Right ventricle myocardium superior (tissue), 1 donor: ENCODE measurements at places on chromosomes 5 and 9.

GRCh38 chr5:77698920-77699319, 60.4 kb upstream of the OTP start:
- DNase-seq: no peak

DNA sequence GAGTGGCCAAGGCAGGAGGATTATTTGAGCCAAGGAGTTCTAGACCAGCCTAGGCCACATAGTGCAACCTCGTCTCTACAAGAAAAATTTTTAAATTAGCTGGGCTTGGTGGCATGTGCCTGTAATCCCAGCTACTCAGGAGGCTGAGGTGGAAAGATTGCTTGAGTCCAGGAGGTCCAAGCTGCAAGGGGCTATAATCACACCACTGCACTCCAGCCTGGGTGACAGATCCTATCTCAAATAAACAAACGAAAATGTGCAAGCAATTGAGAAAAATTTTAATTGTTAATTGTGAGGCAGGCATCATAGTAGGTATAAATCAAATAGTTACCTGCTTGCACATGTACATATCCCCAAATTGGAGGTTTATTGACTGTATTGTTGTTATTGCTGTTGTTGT, 15.3 kb downstream of the ALDH7A1 start:
- no peak for DNase-seq

- peak; percentile 56 for DNase-seq
Measured at GRCh38 chr9:109707355-109707754, 72.6 kb upstream of the PALM2AKAP2 start.

DNA sequence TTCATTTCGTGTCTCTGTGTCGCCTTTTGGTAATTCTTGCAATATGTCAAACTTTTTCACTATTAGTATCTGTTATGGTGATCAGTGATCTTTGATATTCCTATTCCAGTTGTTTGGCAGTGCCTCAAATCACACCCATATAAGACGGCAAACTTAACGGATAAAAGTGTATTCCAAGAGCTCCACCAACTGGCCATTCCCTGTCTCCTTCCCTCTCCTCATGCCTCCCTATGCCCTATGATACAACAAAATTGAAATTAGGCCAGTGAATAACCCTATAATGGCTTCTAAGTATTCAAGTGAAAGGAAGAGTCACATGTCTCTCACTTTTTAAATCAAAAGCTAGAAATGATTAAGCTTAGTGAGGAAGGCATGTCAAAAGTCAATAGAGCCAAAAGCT, 74.8 kb downstream of the CDK5RAP2 start:
- no peak for DNase-seq

DNA sequence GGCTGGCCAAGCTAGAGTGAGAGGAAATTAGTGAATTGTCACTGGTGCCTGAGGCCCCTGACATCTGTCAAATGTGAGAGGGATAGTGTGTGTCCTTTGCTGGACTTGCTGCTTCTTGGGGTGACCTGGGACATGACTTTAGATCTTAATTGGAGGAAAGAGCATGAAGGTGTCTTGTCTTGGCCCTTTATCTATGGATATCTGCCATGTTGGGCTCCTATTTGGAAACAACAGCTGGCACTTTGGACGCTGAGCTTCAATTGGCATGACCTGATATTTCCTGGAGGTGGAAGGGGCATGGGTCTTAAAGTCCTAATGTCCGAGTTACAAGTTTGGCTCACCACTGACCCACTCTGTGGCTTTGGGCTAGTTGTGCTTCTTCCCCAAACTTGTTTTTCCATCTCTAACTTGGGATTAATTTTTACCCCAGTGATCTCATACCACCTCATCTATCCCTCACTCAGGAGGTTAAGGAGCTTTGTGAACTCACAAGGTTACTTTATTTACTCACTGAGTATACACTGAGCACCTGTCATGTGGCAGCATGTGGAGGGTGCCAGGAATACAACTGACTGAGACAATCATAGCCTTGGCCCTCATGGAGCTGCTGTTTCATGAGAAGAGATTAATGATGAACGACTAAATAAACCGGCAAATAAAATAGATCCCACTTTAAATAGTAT, 30.1 kb upstream of the CXCL14 start:
- DNase-seq: no peak

DNA sequence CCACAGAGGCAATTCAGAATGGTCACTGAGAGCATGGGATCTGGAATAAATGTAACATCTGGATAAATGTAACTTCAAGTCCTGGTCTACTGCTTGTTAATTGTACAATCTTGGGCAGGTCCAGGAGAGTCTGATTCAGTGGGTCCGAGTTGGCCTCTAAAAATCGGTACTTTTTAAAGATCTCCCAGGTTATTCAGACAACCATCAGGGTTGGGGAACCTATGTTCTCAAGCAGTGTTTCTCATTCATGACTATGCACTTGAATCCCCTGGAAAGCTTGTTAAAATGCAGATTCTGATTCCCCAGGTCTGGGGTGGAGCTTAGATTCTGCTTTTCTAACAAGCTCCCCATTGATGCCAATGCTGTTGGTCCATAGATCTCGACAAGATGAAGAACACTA, 14.8 kb downstream of the ANXA1 start:
- DNase-seq: no peak

DNA sequence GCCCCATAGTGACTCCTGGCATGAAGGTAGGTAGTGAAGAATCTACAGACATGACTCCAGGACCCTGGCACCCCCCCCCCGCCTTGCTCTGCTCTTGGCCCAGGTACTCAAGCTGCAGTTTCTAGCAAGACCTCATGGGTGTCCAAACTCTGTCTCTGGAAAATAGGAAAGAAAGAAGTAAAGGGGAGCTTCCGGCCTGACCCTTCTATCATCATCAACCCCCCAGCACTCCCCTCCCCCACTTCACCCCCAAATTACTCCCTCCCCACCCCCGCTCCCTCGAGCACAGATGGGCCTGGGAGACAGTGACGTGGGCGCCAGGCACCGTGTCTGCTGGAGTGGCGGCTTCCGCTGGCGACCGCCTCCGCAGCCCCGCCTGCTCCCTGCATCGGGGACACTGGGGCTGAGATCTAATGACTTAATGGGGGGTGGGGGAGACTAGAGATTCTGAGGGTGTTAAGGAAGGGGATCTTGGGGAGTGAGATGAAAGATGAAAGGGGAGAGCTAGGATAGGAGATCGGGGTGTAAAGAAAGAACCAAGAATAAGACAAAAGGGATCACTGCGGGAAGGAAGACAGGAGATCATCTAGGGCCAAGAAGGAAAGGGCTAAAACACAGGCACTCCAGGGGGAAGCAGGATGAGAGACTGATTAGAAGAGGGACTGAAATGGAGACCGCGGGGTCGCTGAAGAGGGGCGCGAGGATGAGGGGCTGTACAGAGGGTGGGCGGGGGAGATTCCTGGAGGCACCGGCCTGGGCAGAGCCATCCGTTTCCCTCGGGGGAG, 1.1 kb upstream of the DNAJB5 start:
- peak; percentile 69 for DNase-seq

DNA sequence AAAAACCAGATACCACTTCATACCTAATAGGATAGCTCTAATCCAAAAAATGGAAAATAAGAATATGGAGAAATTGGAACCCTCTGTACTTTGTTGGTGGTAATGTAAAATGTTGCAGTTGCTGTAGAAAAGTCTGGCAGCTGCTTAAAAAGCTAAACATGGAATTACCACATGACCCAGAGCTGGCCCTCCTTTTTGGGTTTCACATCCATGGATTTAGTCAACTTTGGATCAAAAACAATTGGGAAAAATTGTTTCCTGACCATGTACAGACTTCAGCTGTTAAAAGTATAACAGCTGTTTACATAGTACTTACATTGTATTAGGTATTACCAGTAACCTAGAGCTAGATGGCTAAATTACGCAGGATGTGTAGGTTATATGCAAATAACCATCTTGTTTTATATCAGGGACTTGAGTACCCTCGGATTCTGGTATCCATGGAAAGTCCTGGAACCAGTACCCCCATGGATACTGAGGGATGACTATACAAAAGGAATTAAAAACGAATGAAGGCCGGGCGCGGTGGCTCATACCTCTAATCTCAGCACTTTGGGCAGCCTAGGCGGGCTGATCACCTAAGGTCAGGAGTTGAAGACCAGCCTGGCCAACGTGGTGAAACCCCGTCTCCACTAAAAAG, 15.8 kb downstream of the DNAJA1 start:
- no peak for DNase-seq

GRCh38 chr9:13189362-13189761, 90.1 kb downstream of the MPDZ start:
- no peak for DNase-seq

DNA sequence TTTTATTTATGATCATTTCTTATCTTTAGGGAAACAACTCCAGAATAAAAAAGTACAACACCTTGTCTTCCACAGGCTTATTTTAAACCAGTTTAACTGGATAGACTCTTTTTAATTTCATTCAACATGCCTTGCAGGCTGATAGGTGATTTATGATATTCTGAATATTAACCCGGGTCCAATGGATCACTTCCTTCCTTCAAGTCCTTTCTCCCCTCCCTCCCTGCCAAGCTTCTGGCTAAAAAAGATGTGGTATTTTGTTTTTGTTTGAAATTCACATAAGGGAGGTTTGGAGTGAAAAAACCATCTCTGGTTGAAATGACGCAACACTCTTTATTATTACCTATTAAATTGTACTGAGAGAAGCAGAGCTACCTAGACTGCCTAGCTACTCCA, 265.3 kb downstream of the MLLT3 start:
- DNase-seq: no peak

DNA sequence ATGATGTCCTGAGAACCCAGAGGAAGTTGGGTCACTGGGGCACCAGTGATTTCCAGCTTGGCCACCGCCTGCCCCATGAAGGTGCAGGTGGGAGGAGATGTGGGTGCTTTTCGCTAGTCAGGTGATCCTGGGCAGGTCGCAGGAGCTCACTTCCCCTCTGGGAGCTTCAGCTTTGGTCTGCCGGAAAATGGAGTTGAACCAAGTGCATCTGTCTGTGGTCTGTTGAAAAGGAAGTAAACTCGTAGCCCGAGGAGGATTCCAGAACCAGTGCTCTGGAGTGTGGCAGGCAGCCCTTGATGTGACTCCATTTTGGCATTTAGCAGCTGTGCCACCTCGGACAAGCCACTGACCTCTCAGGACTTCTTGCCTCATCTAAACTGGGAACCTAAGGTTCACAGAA, 81.8 kb upstream of the HRH2 start:
- DNase-seq: no peak

GRCh38 chr9:93128011-93128714, 5.9 kb downstream of the NINJ1 start:
- no peak for DNase-seq

DNA sequence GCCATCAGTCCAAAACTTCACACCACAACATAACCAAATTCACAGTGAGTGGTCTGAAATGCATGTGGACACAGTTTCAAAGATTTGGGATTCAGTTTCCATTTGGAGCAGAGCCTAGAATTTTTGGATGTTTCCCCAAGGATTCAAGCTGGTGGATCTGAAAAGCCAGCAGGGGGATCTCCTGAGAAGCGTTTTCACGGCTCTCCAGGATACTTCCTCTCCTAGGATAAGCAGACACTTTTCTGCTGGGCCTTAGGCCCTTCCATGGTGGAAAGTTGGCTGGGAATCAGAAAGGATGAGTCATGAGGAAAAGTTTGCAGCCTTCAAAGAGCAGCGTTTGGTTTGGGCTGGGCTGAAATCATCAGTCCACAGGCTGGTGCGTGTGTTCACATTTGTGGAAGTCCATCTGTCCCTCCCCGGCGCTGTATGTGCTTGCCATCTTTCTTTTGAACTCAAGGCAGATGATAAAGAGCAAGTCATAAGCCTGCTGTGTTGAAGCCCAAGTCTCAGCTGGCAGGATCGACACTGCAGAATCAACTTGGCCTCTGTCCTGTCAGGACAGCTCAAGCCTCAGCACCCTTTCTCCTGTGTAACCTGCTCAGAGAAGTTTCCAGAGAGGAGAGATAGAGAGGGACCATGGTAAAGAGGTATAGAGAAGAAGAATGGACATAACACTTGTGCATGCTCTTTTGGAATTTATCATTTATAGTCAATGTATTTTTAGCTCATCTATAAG, 152.6 kb upstream of the MSX2 start:
- DNase-seq: peak; percentile 48

- no peak for DNase-seq
Measured at GRCh38 chr5:140381972-140382371, 19.7 kb upstream of the ANKHD1 start.

GRCh38 chr5:126659805-126660482, 59.2 kb downstream of the PHAX start:
- no peak for DNase-seq

GRCh38 chr5:172909931-172910502, 49.2 kb upstream of the RPL26L1 start:
- DNase-seq: no peak

DNA sequence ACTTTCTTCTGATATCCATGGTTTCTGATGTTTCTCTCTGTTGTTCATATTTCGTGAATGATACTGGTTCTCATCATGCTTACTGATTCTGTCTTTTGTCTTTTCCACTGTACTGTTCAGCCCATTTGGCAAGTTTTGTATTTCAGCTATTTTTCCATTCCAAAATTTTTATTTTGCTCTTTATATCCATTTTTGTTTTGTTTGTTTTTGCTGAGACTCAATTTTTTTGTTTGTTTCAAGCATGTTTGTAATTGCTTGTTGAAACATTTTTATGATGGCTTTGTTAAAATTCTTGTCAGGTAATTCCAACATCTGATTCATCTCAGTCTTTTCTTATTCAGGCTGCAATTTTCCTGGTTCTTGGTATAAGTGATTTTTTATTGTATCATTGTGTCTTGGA, 64.0 kb downstream of the ERCC6L2 start:
- no peak for DNase-seq

DNA sequence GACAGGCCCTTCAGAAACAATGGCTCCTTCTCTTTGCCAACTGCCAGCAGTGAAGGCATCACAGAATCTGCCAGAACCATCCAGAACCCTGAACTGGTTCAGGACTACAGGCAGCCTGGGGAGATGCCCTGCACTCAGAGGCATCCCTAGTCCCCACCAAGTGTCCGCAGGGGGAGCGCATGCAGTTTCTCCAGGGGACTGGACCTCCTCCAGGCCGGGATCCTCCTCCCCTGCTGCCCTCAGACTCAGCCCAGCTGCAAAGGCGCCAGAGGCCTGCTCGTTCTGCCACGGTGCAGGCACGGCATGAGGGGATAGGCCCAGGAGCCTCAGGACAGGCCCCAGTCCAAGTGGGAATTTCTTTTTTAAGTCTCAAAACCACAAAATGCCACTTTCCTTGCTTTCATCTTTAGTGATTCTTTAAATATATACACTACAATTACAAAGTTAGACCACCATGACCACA, 72.0 kb downstream of the SEMA4D start:
- no peak for DNase-seq
